ENCODE measurements at places on chromosomes 12 and 14. TPM values are rescaled to one million over a fixed set of nuclear protein-coding genes. Genes with fewer than 3 reads are reported as not detected.

DNA sequence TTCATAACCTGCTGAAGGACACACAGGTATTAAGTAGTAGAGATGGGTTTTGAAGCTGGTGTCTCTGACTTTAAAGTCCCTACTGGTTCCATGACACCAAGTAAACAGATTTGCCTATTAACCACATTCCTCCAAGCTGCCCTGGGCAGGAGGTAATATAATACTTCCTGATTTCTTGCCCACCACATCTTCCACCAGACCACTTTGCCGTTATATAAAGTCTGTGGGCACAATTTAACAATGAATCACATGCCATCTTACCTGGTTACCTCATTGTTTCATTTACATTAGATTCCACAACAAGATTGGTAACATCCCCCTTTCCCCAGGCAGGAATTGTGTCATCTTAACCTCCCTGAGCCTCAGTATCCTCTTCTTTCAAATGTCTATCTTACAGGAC is 900 bp upstream of the LRRC23 start:
- H3K27me3 ChIP-seq: no peaks in the 10 kb centered on the region
- H3K4me1 ChIP-seq: peaks cover 19% of the 10 kb centered on the region
- H3K4me3 ChIP-seq: no peak overlapping the region
- no peak for DNase-seq
- H3K27ac ChIP-seq: no peak overlapping the region

Gene CLEC2A
- total RNA-seq: not detected

Gene GUCY2C
- 25.6 TPM for total RNA-seq

Gene TXNRD1
- 119 TPM for total RNA-seq

DNA sequence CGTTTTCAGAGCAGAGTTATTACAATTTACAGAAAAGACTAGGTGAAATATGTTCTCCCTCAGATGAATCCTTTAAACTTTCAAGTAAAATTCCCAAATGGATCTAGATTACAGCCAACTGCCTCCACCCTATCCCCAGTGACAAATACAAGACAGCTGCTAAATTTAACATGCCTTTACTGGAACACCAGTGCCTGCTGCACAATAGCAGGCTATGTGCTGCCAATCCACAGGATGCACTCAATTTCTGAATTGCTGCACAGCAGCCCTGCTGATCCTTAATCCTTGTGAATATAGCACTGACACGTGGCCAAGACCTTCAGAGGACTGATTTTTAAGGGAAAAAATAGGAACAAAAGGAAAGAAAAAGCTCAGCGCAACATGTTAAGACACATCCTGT is 128.9 kb downstream of the CCER1 start:
- DNase-seq: no peak
- no peaks in the 10 kb centered on the region for H3K36me3 ChIP-seq
- no peak overlapping the region for H3K27ac ChIP-seq
- no peaks in the 10 kb centered on the region for H3K27me3 ChIP-seq
- no peaks in the 10 kb centered on the region for H3K4me1 ChIP-seq

DNA sequence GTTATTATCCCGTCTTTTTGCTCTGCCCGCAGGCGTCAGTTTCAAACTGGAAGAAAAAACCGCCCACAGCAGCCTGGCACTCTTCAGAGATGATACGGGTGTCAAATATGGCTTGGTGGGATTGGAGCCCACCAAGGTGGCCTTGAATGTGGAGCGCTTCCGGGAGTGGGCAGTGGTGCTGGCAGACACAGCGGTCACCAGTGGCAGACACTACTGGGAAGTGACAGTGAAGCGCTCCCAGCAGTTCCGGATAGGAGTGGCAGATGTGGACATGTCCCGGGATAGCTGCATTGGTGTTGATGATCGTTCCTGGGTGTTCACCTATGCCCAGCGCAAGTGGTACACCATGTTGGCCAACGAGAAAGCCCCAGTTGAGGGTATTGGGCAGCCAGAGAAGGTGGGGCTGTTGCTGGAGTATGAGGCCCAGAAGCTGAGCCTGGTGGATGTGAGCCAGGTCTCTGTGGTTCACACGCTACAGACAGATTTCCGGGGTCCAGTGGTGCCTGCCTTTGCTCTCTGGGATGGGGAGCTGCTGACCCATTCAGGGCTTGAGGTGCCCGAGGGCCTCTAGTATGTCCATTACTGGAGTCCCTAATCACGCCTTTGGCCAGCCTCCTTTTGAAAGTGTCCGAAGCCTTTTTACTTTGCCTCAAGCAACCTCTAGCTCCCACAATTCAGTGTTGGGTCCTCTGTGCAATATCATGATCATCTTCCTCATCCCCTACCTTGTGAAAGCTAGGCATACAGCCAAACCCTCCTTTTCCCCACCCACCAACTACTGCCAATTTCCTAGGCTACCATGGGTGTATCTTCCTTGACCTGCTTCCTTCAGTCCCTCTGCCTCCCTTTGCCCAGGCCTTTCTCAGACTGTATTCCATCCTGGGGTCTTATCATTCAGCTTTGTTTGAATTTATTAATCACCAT is 891 bp downstream of the SPRYD4 start:
- no peaks in the 10 kb centered on the region for H3K4me1 ChIP-seq
- no peaks in the 10 kb centered on the region for H3K36me3 ChIP-seq

Gene CCDC38
- total RNA-seq: not detected

Data from Peyer's patch (tissue), 4 donors.